ENCODE measurements at places on chromosomes 16 and 17. TPM values are rescaled to one million over a fixed set of nuclear protein-coding genes. Genes with fewer than 3 reads are reported as not detected.

- H3K4me1 ChIP-seq = no peaks in the 10 kb centered on the region
- H3K27ac ChIP-seq = no peak overlapping the region
- no peak overlapping the region for H3K4me3 ChIP-seq
- no peak for DNase-seq
These were observed 95.1 kb downstream of the LYRM1 start for GRCh38 chr16:20995711-20996110.

DNA sequence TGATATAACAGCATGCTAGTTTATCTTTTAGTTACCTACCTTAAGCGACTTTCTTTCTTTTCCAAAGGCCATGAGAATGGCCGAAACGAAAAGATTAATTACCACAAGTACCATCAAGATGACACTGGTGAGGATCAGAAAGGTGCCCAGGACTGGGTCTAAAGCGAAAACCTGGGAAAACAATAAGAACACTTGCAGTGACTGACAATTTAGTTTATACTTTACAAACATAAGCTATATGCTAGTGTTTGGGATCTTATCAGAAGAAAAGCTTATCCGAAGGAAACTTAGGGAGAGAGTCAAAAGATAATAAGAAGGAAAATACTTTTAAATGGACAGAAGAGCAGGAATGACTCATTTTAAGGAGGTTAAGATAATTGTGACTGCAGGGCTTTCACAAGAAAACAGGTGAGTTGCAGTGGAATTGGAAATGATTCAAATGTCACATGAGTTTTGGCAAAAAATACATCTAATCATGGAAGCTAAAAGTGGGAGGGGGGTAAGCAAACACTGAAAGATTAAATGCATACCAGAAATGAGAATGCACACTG, 34.8 kb downstream of the IST1 start:
- H3K27ac ChIP-seq = no peak overlapping the region
- H3K36me3 ChIP-seq = peaks cover 32% of the 10 kb centered on the region
- no peaks in the 10 kb centered on the region for H3K4me1 ChIP-seq
- H3K4me3 ChIP-seq = no peak overlapping the region
- no peak for DNase-seq

Gene KRTAP9-1
- total RNA-seq = not detected

DNA sequence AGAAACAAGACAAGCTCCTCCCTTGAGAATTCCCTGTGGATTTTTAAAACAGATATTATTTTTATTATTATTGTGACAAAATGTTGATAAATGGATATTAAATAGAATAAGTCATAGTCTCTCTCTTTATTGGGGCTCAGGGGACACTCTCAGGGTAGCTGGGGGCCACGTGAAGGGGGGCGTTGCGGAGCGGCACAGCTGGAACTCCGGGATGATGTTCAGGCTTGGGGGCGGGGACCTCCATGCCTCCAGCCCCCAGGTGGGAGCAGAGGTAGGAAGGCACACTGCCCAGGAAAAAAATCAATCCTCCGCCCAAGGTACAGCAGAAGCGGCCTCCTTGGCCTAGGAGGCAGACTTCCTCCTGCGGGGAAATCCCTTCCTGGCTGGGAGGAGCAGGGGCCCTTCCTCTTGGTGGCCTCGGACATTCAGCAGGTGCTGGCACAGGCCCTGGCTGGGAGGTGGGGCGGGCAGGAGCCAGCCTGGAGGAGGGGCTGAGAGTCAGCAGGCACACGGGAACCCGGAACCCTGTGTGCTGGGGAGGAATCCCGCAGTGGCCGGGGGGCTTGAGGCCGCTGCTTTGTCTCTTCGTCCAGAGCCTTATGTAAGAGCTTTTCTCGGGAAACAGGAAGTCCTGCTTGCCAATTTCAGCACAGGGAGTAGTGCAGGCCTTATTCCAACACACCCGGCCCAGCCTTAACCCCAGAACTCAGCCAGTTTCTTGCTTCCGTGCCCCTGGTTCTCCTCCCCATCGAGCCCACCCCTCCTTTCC, 591 bp upstream of the TNFSF13 start:
- DNase-seq = peak; percentile 93
- H3K27me3 ChIP-seq = no peaks in the 10 kb centered on the region
- H3K36me3 ChIP-seq = peaks cover 5% of the 10 kb centered on the region
- 0 out of 2 replicates have a peak, but pooled peaks cover 2% of the 10 kb centered on the region for H3K4me1 ChIP-seq

DNA sequence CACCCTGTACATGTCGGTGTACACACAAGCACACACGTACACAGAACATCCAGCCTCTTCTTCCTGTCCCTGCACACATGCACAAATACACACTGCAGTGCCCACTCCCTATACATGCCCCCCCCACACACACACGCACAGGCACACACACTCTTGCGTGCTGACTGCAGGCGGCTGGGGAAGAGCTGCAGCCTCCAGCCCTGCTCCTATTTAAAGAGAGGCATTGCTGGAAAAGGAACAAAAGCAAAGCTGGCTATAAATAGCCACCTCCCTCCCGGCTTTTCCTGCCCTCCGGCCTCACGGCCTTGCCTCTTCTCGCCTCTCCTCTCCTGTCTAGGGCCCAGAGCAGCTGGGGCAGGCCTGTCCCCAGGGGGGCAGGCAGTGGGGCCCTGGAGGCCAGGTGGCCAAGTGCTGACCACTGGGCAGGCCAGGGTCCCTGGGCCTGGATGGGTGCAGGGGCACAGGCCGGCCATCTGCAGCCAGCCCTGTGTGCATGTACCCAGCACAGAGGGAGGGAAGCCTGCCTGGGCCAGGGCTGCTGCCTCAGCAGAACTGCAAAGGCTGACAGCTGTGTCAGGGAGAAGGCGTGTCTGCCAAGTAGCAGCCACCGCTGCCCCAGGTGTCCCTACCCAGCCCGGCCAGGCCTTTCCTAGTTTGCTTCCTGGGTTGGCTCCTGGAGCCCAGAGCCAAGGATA, 25.4 kb downstream of the RTN4RL1 start:
- no peaks in the 10 kb centered on the region for H3K4me1 ChIP-seq
- peak; percentile 72 for DNase-seq
- no peak overlapping the region for H3K27ac ChIP-seq

DNA sequence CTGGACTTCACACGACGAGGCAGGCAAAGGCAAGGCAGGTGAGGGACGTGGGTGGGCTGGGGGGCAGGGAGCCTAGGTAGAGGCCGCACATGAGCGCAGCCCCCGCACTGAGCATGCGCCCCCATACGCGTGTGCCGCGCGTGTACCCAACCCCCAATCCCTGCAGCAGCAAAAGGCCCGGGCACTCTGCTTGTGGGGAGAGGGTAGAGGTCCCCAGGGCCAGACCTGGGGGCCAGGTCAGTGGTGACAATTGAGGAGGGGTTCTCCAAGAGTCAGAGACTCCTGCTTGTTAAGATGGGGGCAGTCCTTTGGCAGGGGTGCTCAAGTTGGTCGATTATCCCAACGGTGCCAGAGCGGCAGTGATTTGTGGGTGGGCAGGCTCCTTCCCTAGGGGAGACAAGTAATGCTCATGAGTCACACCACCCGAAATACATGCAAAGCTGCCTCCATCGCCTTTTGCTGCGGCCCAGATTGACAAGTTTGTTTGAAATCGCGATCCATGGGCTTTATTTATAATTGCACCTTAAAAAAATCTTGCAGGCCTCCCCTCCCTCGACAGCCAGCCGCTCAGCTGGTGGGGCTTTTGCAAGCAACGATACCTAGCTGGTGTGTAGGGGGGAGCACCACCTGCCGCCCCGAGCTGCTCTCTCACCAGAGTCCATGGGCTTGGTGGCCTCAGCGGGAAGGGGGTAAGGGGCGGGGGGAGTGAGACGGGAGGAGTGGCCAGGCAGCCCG, 1.1 kb upstream of the GIT1 start:
- H3K27me3 ChIP-seq = no peaks in the 10 kb centered on the region
- DNase-seq = peak; percentile 78
- H3K36me3 ChIP-seq = no peaks in the 10 kb centered on the region
- H3K4me1 ChIP-seq = peaks cover 7% of the 10 kb centered on the region
- H3K4me3 ChIP-seq = peak overlapping the region; percentile 81
- no peak overlapping the region for H3K27ac ChIP-seq

Gene CD7
- 0.35 TPM for total RNA-seq

GRCh38 chr17:1009229-1010085, 12.5 kb downstream of the TIMM22 start:
- no peak overlapping the region for H3K27ac ChIP-seq
- no peak overlapping the region for H3K4me3 ChIP-seq
- no peaks in the 10 kb centered on the region for H3K27me3 ChIP-seq

Gene SLC5A10
- not detected for total RNA-seq

- no peak for DNase-seq
- peak overlapping the region; percentile 93 for H3K4me3 ChIP-seq
- no peak overlapping the region for H3K27ac ChIP-seq
- peaks cover 7% of the 10 kb centered on the region for H3K27me3 ChIP-seq
These were observed 1.9 kb upstream of the FGF11 start for GRCh38 chr17:7437369-7437863.

Gene FHOD1
- total RNA-seq = 70.7 TPM

All from H9 (cell line).